ENCODE measurements at places on chromosomes 6 and 20.

DNA sequence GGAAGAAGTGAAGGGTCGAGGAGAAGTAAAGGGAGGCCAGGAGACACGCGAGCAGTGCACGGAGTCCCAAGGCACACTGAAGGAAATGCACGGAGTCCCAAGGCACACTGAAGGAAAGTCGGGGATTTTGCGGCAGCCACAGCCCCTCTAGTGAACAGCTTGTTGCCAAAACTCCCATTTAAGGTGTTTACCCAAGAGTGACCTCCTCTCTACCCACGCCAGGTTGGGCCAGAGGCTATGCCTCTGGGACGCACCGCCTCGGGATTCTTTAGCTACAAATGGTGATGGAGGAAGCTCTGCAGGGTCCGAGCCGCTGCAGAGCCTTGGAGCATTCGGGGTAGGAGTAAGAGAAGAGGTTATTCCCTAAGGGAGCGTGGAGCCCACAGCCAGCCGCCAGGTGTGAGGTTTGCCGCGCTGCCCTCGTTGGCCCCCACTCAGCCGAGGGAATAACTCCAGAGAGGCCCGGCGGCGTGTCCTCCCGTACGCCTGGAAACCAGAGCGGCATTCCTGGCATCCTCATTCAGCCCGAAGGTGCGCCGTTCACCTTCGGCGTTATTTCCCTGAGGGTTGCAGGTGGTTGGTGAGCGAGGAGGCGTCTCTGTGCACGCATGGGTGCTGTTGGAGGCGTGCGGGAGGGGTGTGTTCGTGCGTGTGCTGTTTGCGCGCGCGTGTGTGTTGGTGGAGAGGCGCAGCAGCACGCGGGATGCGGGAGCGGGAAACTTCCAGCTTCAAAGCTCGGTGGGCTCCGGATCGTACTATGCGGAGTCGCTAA, 3.4 kb upstream of the MAFB start:
- DNase-seq: no peak

DNA sequence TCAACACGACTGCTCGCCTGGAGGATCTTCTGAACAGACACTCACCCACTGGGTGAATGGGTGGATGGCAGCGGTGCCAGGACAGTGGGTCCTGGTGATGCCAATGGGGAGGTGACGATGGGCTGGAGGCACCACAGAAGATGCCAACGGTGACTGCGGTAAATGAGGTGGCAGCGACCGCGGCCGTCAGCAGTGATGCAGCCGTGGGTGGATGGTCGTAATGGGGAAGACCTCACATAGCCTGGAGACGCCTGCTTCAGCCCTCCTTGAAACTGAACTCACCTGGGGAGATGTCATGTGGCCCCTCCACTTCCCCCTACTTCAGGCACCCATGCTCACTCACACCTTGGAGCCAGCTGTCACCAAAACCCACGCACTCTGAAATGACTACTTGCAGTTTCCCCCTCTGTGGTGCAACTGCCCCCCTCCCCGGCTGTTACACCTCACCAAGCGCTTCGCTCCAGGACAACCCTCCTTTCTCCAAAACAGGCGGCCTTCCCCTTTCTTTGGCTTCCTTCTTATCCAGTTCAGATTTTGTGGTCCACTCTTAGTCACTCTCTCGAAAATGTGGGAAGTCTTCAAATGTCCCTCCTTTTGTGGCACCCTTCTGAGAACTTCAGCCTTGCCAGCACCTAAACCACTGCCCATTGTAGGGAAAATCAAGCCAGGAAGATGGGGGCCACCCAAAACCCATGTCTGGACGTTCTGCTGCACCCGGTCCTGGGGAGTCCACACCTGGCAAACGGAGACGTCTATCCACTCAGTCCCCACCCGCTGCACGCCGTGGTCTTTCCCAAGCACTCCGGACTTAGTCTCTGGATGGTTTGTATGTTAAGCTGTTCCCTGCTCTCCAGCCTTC, 10.4 kb upstream of the ABHD16B start:
- no peak for DNase-seq

DNA sequence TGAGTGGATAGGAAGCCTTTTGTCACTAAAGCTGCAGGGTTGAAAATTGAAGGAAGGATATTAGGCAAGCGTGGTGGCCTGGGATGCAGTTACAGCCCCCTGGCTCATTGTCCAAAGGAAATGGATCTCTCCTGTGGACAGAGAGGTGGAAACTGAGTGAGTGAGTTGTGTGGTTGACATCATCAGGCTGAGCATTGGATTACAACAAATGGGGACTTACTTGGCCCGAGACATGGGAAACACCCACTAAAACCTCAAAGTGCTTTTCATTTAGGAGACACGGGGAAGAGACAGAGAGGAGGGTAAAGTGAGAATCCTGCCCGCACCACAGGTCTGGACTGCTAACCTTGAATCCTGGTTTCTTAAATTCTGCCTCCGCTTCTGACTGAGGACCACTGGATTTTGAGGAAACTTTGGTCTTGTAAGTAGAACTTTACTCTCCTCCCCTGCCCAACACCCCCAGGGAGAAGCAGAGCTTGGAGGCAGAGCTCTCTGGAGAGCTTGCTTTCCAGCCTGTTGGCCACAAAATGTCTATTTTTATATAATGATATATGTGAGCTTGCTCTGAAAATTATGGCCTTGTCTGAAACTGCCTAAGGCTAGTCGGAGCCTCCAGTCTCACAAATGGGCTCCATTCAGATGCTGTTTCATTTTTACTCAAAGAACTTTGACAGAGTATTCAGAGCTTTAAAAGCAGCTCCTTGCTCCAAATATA, at the start of gene PKIG:
Gene PKIG, plus strand, starts transcription at position 269 of the 715 bp plus-strand sequence. CDS start 31,978 bp downstream, outside the sequence.
- DNase-seq: no peak

DNA sequence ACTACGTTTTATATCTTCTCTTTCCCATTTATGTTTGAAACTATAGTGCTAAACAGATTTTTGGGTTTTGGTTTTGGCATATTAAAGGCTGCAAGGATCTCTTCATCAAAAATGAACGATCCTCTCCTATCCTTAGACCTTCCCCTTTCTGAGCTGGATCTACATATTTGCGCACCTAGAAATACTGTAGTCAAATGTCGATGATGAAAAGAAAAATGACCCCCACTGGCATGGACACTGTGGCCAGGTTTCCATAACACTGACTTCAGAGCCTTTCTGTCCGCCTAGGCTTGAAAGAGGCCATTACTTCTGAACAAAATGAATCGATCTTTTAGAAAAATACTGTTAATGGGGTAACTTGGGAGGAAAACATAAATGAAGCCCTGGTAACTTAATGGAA, 5.8 kb downstream of the FLRT3 start:
- no peak for DNase-seq

- DNase-seq: no peak
Observed at GRCh38 chr20:61045876-61046585, 206.0 kb upstream of the CDH4 start.

DNA sequence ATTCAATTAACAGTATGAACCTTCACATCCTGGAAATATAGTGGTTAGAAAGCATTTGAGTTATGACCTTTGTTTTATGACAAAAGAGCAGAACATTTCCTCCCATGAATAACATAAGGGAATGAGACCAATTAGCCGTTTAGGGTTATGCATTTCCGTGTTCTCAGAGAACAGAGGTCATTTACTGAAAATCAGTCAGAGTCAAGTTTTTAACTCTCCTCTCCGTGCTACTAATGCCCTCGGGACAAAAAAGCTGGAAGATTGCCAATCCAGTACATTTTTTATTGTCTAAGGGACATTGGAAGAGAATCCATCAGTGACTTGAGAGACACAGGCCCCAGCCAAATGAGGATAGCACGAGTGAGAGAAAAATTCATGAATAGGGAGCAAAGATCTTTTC, 632.7 kb downstream of the RFPL4B start:
- DNase-seq: no peak

- DNase-seq: no peak
Observed at GRCh38 chr6:170143401-170144150, 147.3 kb downstream of the DLL1 start.

Measured in stimulated activated CD4-positive, alpha-beta T cell treated with anti-CD3 and anti-CD28 coated beads, Interleukin-15, amount 100 ng/mL, for 1 hour (primary cell).